Skin of body (tissue), 3 donors: ENCODE measurements at places on chromosomes 1 and 21. TPM values are rescaled to one million over a fixed set of nuclear protein-coding genes. Genes with fewer than 3 reads are reported as not detected.

Gene SLC9A1
- total RNA-seq: 5.8 TPM

Gene TMEM167B
- total RNA-seq: 31.9 TPM

Gene ABCG1
- total RNA-seq: 19.2 TPM

Gene CEP350
- 69.0 TPM for total RNA-seq

Gene SEMA4A
- 12.1 TPM for total RNA-seq

Gene RHBG
- 2.1 TPM for total RNA-seq
